ENCODE measurements at places on chromosomes 1 and 21.

GRCh38 chr1:173488001-173488400 lies 10.9 kb downstream of the PRDX6 start:
- DNase-seq, result no peak

DNA sequence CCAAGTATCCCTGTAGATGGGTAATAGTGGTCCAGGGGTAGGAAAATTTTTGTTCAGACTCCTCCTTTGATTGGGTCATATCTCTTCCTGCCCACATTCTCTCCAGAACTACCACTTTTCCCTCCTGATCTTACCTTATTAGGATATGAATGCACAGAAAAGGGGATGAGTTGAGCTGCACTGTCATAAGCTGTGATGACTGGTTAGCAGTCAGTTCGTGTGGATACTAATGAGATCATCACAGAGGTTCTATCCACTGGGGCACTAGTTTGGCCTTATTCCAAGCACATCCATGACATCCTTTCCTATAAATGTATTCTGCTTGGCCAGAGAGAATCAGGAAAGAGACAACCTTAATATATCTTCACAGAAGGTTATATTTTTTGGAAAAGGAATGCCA lies 22.1 kb upstream of the TBX15 start:
- DNase-seq, result no peak

DNA sequence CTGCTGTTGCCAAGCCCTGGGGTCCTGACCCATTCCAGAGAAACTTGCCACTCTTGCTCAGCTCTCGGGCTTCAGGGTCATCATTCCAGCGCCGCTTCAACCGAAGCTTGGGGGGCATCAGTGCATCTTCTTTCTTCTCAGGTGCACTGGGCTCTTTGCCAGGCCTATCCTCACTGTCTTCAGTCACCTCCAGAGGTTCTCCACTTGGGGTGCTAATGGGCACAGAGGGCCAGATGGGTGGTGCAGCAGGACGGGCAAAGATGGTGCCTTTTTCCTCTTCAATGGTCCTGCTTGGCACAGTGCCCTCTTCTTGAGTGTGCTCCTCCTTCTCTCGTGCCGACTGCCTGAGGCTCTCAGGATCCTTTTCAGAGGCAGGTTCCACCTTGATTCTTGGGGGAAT lies 13.3 kb downstream of the ETV3 start:
- DNase-seq, result no peak

- no peak for DNase-seq
Observed at GRCh38 chr1:208917723-208918122, 665.8 kb upstream of the CAMK1G start.

- no peak for DNase-seq
Observed at GRCh38 chr1:21278208-21278859, 11.9 kb downstream of the ECE1 start.

DNA sequence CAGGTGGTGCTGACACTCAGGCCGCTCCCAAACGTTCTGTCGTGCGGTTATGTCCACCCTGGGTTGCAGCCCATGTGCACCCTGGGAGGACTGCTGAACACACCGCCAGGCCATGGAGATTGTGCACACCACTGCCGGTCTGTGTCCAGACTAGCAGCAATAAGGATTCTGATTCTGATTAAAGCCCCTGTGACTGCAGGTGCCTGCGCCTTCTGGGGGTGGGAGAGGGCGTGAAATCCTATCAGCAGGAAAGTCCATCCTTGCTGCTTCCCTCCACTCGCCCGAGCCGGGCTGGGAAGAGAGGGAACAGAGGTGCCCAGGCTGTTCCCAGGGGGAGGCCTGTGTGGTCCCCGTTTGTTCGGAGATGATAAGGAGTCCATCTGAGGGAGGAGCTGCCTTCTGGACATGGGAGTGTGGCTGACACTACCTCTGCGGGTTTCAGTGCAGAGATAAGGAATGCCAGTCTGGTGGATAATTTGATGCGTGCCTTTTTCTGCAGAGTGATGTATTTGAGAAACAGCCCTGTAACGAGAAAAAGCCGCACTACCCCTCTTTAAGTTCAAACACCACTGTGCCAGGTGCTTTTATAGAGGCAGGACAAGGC lies 41.2 kb downstream of the BACE2 start:
- no peak for DNase-seq

GRCh38 chr1:153288634-153289275 lies 24.0 kb downstream of the PGLYRP3 start:
- DNase-seq, result no peak

DNA sequence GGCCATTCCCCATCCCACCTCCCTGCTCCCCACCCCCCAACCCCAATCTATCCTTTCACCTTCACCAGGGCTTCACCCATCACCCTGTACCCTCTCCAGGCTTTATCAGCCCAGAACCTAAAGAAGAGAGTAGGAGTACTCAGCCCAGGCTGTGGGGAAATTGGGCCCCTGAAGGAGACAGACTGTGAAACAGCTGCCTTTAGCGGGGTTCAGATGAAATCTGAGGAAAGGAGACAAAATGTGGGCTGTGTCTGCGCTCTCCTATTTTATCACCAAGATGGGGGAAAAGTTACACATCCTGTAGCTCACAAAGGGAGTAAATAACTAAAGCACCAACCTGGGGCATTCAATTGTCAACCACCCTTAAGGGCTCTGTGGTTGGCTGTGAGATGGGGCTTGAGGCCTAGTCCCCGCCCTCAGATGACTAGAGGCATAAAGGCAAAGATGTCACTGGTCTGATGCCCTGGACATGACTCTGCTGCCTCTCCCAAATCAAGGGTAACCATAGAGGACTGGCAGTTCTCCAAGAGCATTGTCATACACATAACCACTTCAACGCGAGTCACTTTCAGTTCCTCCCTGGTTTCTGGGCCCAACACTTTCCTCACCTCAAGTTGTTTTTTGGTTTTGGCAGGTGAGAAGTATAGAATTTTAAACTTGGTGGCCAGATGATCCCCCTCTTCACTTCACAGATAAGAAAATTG lies 30.0 kb downstream of the SLC27A3 start:
- DNase-seq, result no peak

- no peak for DNase-seq
Observed at GRCh38 chr1:153617663-153618062, 1.5 kb upstream of the S100A14 start.

DNA sequence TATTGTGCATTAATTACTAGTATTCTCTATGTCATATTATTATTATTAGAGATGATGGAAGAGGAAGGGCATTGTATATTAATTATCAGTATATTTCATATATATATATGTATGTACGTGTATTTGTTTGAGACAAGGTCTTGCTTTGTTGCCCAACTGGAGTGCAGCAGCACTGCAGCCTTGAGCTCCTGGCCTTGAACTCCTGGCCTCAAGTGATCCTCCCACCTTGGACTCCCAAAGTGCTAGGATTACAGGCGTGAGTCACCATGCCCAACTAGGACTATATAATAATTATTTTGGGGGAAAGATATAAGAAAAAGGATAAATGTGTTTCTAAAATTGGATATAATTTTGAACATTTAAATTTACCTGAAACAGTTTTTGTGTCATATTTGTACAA lies 63.2 kb upstream of the USP24 start:
- no peak for DNase-seq

DNA sequence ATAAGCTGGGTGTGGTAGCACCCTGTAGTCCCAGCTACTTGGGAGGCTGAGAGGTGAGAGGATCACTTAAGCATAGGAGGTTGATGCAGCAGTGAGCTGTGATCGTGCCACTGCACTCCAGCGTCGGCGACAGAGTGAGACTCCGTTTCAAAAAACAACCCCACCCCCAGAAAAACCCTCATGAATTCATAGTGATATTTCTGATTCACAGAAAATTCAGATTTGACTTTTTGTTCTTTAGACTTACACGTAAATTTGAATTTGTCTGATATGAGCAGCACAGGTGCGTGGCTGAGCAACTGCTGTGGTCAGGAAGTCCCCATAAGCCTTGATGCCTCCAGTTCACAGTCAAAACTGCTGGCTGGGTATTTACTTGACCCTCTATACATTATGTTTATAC lies 10.0 kb upstream of the MORC3 start:
- no peak for DNase-seq

GRCh38 chr1:74429580-74429979 lies 82.8 kb downstream of the LRRC53 start:
- DNase-seq, result no peak

DNA sequence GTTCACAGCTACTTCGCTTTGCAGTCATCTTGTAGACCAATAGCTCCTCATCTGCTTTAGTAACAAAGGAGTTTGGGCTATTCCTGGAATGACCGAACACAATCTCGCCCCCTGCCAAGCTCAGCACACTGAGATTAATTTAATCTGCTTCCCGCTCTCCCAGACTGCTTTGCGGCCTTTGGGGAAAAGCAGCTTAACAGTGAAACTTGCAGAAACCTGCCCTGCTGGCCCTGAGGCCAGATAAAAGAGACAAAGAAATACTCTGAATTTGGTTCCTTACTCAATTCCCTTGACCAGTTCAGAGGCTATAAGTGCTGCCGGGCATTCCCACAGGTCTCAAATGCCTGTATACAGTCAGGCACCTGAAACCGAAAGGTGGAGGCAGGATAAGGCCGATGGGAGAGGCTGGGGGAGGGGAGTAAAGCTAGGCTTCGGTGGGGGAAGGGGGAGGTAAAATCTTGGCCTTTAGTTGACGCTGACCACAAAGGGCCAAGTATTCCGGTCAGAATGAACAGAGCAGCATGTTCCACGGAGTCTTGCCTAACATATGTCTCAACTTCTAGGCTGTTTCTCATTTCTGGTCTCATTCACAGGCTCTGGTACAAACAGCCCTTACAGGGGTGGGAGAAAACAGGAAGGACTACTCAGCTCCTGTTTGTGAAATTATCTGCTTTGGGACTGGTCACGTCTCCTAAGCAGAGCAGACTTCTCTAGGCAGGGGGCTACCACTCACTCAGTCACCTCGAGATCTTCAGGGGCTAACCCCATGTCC lies 17.7 kb upstream of the A3GALT2 start:
- no peak for DNase-seq

- DNase-seq, result no peak
Observed at GRCh38 chr1:54249819-54250435, 50.0 kb downstream of the MRPL37 start.

GRCh38 chr1:119367432-119368124 lies 1.0 kb upstream of the HAO2 start:
- DNase-seq, result no peak

DNA sequence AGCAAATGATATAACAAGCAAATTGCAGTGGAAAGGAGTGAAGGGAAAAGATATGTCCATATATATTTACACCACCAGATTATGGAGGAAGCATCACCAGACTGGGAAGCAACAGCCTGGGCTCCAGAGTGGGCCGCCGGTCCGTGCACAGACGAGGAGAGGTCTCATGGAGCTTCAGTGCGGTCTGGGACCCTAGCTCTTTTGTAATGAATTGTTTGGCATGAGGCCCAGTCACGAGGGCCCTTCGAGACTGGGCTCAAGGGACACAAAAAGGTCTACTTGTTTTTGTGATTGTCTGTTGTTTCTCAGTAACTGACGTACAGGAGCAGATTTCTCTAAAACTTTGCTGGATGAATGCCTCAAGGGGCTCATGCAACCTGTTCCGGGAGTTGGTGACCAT lies 12.9 kb upstream of the STUM start:
- DNase-seq, result no peak

- DNase-seq, result no peak
Observed at GRCh38 chr1:197606168-197606845, 169.0 kb downstream of the DENND1B start.

- DNase-seq, result no peak
Observed at GRCh38 chr1:114153261-114154145, at the start of gene SYT6. SYT6 (minus strand) TSS chr1:114153869; CDS start chr1:114153772, 97 bp downstream.

DNA sequence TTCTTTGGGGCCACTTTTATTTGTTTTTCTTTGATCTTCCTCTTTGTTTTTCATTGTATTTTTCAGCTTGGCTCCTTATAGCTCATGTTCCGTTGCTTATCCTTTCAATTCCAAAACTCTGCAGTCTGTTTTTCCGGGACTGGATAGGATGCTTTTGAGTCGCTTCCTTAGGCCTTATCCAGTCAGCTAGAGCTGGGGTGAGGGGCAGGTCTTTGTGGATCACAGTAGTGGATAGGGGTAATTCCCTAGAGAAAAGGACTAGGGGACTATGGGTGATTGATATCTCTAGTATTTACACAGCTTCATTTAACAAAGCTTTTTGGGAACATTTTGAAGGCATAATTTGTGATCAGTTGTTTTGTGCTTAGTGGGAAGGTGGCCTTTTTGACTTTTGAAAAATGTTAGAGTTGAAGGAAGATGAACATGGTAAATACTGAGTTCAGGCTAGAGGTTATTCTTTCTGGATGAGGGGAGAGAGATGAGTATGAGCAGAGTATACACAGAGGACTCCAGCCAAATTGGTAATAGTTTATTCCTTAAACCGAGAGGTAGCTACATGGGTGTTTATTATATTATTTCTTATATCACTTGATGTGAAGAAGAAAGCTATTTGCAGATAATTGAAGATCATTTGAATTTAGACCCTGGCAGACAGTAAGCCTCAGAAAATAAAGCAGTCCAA lies 22.5 kb downstream of the CEP350 start:
- DNase-seq, result no peak

DNA sequence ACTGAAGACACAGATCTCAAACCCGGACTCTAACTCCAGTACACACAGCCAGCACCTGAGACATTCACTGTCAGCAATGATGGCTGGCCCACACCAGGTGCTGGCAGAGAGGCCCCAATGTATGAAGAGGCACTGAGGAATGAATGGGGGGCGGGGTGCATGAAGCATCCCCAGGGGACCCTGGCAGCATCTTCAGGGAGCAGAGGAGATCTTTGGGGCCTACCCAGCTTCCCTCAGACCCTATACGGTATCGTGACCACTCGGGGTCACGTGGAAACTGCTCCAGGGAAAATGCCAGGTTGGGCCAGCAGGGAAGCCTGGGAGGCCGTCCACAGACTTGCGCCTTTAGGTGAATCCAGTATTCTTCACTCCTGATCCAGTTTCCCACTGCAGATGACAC lies 84.3 kb downstream of the NPHP4 start:
- no peak for DNase-seq

DNA sequence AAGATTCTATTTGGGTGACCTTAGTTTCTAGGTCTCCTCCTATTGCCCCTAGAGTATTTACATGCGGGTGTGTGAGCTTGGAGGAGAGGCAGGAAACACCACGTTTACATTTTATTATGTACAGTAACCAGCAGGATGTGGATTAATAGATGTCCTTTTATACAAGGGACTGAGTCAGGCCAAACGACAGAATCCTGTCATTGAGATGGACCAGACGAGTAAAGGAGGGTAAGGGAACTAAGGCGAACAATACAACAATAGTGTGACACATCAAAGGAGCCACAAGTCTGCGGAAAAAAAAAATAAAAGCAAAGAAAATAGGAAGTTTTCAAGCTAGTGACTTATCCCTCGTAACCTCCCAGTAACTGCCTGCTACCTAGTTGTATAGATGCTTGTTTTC lies 151.1 kb downstream of the GABPA start:
- DNase-seq, result no peak
